ENCODE measurements at places on chromosomes 6 and 20.
A peak's percentile ranks its signal among the peaks of the same experiment; 100 is the strongest.

- DNase-seq = no peak
These were observed 57.1 kb downstream of the MAP3K4 start for GRCh38 chr6:161048641-161049040.

GRCh38 chr6:143394389-143394788 lies 56.1 kb downstream of the ADAT2 start:
- no peak for DNase-seq

DNA sequence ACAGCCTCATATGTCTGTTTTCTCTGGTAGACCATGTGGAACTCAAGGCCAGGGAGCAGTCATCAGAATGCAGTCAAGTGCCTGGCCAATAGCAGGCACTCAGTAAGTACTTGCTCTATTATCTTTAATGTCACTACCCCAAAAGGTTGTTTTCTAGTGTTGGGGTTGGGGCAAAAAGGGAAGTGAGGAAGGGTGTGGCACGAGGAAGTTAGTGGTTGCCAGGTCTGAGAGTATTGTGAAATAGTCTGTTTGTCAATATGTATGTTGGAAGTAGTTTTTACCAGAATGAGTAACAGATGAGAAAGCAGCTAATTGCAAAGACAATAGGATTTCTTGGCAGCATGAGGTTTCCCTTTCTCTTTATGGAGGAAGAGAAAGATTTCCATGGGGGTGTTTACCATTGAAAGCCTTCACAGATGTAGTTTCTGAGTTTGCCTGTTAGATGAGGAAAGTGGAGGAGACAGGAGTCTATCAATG lies 59.5 kb upstream of the ARMH2 start:
- no peak for DNase-seq

- DNase-seq = no peak
These were observed 36.2 kb upstream of the GCNT2 start for GRCh38 chr6:10484912-10485311.

- no peak for DNase-seq
These were observed 1076.7 kb downstream of the KIF16B start for GRCh38 chr20:15496501-15497039.

DNA sequence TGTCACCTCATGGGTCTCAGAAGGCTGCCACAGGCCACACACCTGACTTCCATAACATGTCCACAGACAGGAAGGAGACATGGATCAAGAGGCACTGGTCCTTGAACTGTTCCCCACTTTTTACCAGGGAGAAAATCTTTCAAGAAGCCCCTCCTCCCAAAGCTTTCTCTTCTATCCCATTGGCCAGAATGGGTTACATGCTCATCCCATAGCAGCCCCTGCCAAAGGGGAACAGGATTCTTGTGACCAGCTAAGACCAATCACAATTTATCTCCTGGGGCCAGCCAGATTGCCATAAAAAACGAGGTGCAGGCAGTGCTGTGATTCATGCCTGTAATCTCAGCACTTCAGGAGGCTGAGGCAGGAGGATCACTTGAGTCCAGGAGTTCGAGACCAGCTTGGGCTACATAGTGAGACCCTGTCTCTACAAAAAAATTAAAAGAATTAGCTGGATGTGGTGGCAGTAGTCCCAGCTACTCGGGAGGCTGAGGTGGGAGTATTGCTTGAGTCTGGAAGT lies 59.4 kb downstream of the TMEM242 start:
- DNase-seq = no peak

DNA sequence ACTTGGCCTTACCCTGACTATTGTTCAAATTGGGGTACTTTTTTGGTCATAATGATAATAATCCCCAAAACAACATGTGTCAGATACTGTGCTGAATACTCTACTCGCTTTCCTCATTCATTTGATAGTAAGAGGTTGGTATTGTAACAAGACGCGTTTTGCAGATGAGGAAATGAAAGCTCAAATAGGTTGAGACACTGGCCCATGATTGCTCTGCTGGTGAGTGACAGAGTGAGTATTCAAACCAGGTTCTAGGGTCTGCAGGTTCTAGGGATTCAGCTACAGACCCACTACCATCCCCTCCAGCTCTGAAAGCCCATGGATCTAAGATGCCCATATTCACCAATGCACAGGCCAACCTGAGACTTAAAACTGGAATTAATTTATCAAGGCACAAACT lies 1.3 kb upstream of the ENPP4 start:
- DNase-seq = no peak

DNA sequence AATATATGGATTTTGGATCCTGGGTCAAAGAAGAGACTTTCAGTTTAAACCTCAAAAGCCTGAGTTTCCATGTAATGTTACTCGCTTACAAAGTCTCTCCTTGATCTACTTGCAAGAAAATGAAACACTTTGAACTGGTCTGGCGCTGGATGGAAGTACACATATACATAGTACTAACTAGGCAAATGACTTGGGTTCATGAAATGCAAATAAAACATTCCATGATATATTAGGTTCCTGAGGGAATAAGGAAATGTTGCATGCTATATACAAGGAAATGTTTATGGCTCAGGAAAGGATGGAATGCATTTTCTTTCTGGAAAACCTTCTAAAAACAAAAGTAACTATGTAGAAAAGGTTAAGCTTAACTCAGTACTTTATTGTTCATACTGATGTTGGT lies 11.4 kb upstream of the TXLNB start:
- DNase-seq = no peak

DNA sequence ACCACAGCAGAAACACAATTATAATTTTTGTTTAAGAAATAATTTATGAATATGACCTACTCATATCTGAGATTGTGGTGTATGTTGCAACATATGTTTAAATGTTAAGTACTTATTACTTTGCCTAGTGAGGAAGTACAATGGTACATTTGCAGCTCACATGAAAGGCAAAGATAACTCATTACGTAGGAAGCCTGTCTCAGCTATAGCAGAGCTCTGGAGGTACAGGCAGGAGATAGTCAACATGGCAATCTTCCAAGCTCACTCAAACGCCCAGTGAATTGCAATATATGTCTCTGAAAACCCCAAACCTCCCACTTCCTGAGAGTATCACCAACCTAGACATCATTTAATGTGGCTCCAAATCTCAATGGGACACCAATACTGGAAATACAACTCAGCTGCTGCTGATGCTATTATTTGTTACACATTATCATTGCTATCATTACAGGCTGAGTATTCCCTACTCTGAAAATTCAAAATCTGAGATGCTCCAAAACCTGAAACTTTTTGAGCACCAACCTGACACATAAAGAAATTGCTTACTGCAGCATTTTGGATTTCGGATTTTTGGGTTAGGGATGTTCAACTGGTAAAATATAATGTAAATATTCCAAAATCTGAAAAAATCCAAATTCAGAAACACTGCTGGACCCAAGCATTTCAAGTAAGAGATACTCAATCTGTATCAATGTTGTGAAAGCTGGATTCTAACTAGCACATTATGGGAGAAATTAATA lies 25.1 kb upstream of the GSTA4 start:
- no peak for DNase-seq

GRCh38 chr20:63014287-63014686 lies 7.5 kb upstream of the BHLHE23 start:
- no peak for DNase-seq

GRCh38 chr6:100001915-100002388 lies 7.9 kb upstream of the MCHR2 start:
- DNase-seq = peak; percentile 41

GRCh38 chr6:108546079-108547049 lies 14.4 kb upstream of the FOXO3 start:
- no peak for DNase-seq

DNA sequence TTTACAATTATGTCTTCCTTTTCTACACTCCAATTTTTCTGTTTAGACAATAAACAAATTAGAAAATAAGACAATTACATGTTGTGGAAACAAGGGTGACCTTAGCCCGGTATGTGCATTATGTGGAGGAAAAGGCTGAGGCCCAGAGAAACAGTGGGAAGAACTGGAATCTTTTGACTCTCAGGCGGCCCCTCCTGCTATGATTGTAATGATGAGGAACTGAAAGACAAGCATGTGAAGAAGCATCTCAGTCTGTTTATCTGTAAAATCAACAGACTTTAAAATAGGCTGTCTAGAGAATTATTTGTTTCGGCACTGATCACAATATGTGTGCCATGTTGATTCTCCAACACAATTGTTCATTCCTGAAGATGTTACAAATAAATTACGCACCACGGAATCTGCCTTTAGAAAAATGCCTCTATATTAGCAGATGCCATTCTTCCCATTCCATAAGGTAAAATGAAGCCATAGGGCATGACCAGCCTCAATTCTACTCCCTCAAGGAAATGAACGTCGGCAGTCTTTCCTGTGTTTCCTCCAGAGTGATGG lies 1201.6 kb upstream of the CITED2 start:
- no peak for DNase-seq

- no peak for DNase-seq
These were observed 292.8 kb downstream of the CLIC5 start for GRCh38 chr6:45722876-45723275.

DNA sequence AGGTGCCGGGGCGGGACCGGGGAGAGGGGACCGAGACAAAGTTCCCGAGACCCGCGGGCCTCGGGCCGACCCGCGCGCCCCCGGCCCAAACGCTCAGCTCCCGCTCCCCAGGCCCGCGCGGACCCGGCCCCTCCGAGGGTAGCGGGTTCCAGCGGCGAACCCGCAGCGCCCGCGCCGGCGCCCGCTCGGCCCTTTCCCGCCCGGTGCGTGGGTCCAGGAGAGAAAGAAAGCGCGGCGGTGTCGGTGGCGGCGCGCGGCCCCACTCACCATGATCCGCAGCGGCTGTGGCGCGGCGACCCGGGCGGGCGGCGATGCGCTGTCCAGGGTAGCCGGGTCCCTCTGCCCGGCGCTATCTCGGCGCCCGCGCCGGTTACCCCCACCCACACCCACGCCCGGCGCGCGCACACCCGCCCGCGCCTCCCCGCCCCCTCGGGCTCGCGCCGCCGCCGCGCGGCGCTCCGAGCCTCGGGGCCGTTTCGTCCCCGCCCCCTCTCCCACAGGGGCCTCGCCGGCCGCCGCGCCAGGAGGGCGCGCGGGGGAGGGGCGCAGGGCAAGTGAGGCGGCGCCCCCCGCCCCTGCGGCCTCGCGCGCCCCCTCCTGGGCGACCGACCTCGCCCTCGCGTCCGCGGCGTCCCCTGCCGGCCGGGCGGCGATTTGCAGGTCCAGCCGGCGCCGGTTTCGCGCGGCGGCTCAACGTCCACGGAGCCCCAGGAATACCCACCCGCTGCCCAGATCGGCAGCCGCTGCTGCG lies at the start of gene ELOVL2:
TSS of gene ELOVL2 (minus strand) at position 345 of the 751 bp plus-strand sequence. CDS start at position 270, 75 bp downstream.
- peak; percentile 56 for DNase-seq

DNA sequence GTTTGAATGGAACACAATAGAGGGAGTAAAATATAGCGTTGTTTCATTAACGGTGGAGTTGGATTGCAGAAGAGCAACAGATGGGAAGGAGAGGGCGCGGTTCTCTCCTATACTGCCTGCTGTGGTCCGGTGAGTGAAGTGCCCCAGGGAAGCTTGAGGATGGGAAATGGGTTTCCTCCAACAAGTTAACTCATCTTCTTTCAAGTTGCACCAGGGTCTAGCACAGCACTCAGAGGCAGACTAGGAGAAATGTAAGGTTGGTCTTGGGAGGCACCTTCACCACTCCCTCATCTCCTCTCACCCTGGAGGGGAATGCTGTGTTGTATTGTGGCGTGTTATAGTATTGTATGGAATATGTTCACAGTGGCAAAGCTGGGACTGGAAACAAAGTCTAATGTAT lies 96.9 kb upstream of the SLC24A3 start:
- no peak for DNase-seq

- peak; percentile 69 for DNase-seq
These were observed 108.4 kb downstream of the RTN4IP1 start for GRCh38 chr6:106520711-106521401.

DNA sequence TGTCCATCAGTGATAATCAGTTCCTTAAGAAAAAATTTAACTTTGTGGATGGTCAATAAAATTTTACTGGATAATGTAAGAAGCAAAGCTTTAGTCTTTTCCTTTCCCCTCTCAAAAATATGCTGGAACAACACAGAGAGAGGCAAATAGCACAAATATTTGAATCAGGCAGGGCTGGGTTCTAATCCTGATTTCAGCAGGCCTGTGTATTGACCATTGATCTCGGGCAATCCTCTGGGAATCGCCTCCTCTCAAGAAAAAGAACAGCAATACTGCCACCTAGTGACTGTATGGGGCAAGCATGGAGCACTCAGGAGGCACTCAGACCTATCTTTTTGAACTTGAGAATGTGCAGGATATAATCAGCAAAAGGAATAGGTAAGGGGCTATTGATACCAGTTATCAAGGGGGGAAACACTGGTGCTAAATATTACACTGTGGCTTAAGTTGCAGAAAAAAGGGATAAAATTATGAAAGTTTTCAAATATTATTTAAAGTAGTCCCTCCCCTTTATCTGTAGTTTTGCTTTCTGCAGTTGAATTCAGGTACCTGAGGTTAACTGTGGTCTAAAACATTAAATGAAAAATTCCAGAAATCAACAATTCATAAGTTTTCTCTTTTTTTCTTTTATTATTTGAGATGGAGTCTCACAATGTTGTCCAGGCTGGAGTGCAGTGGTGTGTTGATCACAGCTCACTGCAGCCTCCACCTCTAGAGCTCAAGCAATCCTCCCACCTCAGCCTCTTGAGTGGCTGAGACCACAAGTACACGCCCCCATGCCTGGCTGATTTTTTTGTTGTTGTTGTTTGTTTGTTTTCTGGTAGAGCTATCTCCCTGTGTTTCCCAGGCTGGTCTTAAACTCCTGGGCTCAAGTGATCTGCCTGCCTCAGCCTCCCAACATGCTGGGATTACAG lies 91.8 kb upstream of the NHSL1 start:
- DNase-seq = no peak

DNA sequence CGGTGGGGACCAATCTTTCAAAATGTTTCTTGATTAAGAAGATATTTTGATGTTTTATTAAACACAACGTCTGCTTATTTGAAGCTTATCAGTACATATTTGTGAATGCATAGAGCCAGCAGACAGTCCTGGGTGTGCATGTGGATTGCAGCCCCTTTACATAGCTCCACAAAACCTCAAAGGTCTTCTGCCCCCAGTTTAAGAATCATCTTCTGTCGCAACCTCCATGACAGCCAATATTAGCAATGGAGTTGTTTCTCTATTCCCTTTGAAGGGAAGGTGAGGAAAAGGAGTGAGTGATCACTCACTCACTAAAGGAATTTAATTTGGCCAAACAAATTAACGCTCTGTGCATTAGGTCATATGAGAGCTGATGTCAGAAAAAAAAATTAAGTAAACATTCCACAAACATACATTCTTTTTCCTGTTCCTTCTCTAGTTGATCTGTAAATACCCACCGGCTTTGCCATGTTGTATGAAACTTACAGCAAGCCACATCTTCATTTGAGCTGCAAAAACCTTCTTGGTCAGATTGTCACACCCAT lies 152.9 kb downstream of the SIM1 start:
- no peak for DNase-seq

DNA sequence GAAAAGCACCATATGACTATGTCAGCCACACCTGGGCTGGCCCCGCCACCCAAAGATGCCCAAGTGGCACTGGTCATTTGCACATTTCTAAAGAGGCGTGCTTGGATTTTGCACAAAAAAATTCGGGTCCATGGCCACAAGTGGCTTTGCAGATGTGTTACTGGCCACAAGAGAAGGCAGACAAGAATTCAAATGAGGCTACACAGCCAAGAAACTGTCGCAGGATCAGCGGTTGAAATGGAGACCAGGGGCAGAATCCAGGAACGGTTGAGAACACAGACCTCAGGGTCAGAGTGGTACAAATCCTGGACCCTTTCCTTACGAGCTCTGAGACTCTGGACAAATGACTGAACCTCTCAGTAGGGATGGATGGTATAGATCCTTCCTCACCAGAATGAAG lies 48.6 kb upstream of the SASH1 start:
- no peak for DNase-seq

GRCh38 chr20:856361-856775 lies 22.9 kb downstream of the FAM110A start:
- peak; percentile 64 for DNase-seq

- DNase-seq = no peak
These were observed 39.4 kb downstream of the RREB1 start for GRCh38 chr6:7147051-7147671.

GRCh38 chr20:49347156-49347555 lies 69.3 kb upstream of the ZNFX1 start:
- DNase-seq = no peak

Data from activated naive CD8-positive, alpha-beta T cell treated with anti-CD3 and anti-CD28 coated beads, Interleukin-2, amount 10 ng/mL, durations not matched to agents 7 days and 5 days (primary cell).